ENCODE measurements at places on chromosomes 2 and 18. TPM values are rescaled to one million over a fixed set of nuclear protein-coding genes. Genes with fewer than 3 reads are reported as not detected.

Gene PLA2R1
- polyA plus RNA-seq, result 3.9 TPM

Gene FAM237A
- not detected for polyA plus RNA-seq

Gene IL1F10
- polyA plus RNA-seq, result not detected

Gene SCYGR4
- polyA plus RNA-seq, result not detected

Gene PHOSPHO2
- 2.2 TPM for polyA plus RNA-seq

Gene SLC11A1
- polyA plus RNA-seq, result 4.5 TPM

Gene LDLRAD4
- 9.3 TPM for polyA plus RNA-seq

Gene ASPRV1
- 0.90 TPM for polyA plus RNA-seq

Gene CAD
- 4.4 TPM for polyA plus RNA-seq

Gene GPR75
- polyA plus RNA-seq, result not detected

Gene ACKR3
- 7.3 TPM for polyA plus RNA-seq

Gene CABYR
- 1.1 TPM for polyA plus RNA-seq

Gene TMEM200C
- 0.12 TPM for polyA plus RNA-seq

Gene TUBB6
- polyA plus RNA-seq, result 66.6 TPM

Gene G6PC2
- not detected for polyA plus RNA-seq

Gene AKAIN1
- polyA plus RNA-seq, result not detected

Gene GTF2A1L
- polyA plus RNA-seq, result 2.4 TPM

Gene NCKAP5
- polyA plus RNA-seq, result 1.6 TPM

Gene AAMP
- polyA plus RNA-seq, result 85.9 TPM

Gene CCBE1
- 0.44 TPM for polyA plus RNA-seq

Gene PLEK
- polyA plus RNA-seq, result 3.8 TPM

Gene SLC9A2
- 2.4 TPM for polyA plus RNA-seq

Gene OXER1
- polyA plus RNA-seq, result 2.0 TPM

Gene ITPRIPL1
- polyA plus RNA-seq, result 0.44 TPM

Gene ACVR1C
- polyA plus RNA-seq, result 0.61 TPM

Gene LMAN2L
- 4.7 TPM for polyA plus RNA-seq

Gene UPP2
- polyA plus RNA-seq, result not detected

Gene FEZ2
- polyA plus RNA-seq, result 29.8 TPM

Gene COL4A4
- 0.50 TPM for polyA plus RNA-seq

Gene NAT8
- not detected for polyA plus RNA-seq

Gene RGPD3
- 0.06 TPM for polyA plus RNA-seq

Gene TTN
- 0.37 TPM for polyA plus RNA-seq

Gene ARMC9
- polyA plus RNA-seq, result 4.7 TPM

Gene PJVK
- 5.3 TPM for polyA plus RNA-seq
